LNCaP clone FGC (cell line): ENCODE measurements at places on chromosomes 4 and X.
A peak's percentile ranks its signal among the peaks of the same experiment; 100 is the strongest.

DNA sequence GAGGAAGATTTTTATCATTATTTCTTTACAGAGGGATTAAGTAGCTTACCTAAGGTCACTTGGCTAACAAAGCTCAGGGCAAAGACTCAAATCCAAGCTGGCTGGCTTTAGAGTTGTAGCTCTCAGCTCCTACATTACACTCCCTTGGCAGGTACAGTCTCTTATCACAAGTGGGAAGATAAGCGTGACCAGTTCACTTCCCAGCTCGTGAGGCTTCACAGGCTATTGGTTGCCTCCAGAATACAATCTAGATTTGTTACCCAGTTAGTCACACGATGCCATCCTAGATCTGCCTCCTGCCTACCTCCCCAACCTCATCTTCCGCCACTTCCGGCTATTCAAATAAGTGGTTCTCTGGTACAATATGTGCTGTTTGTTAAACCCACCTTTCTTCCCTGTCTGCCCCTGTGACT is 3.7 kb downstream of the MMRN1 start:
- DNase-seq: peak; percentile 92

GRCh38 chr4:117907646-117908045 is 126.6 kb upstream of the NDST3 start:
- no peak for DNase-seq

- DNase-seq: no peak
Observed at GRCh38 chr4:109912706-109913595, at the start of gene EGF. EGF (plus strand) TSS chr4:109912883; CDS start chr4:109913336, 453 bp downstream.

GRCh38 chr4:97589481-97590196 is 553.6 kb downstream of the STPG2 start:
- DNase-seq: no peak

- DNase-seq: no peak
Observed at GRCh38 chr4:123449780-123450179, 53.2 kb downstream of the SPRY1 start.

- no peak for DNase-seq
Observed at GRCh38 chrX:134782796-134783195, 124.5 kb upstream of the PLAC1 start.

GRCh38 chr4:183468210-183469095 is 24.0 kb downstream of the CDKN2AIP start:
- DNase-seq: no peak

- no peak for DNase-seq
Observed at GRCh38 chr4:69860052-69860451, at the start of gene SULT1E1. SULT1E1 (minus strand) TSS chr4:69860145; CDS start chr4:69857644, 2,501 bp downstream.

- no peak for DNase-seq
Observed at GRCh38 chr4:76620723-76621468, 185.9 kb downstream of the SHROOM3 start.

DNA sequence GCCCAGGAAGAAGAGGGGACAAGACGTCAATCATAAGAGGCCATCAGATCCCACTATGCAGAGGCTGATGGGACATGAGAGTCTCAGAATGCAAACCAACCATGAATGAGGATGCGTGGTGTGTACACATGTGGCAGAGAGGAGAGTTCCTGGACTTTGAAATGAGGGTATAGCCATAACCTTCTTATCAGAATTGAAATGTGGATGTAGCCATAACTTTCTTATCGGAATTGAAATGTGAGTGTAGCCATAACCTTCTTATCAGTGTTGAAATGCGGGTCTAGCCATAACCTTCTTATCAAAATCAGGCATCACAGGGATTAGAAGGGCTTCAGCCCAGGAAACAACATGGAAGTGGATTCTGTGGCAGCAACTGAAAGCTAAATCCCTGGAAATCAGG is 415.5 kb upstream of the FAT1 start:
- no peak for DNase-seq

DNA sequence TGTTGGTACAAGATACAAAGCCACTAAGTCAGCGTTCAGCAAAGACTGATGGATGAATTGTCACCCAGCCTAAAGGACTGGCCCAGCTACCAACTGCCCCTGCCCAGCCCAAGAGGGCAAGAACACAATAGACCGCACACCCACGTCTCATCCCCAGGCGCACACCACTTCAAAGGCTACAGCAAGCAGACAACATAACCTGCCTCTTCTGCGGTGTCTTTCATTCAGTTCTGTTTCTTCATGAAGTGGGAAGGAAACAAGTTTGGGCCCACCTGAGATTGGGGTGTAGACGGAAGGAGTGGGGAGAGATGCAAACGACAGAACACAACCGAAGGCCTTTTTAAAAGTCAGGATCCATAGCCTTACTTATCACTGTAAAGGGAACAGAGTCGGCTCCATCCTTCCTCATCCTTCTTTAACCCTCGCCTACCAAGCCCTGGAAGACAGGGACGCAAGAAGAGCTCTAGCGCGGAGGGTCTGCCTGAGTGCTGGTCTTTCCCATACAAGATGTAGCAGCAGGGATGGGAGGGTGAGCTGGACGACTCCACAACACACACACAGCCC is 691 bp downstream of the SCARB2 start:
- DNase-seq: no peak

DNA sequence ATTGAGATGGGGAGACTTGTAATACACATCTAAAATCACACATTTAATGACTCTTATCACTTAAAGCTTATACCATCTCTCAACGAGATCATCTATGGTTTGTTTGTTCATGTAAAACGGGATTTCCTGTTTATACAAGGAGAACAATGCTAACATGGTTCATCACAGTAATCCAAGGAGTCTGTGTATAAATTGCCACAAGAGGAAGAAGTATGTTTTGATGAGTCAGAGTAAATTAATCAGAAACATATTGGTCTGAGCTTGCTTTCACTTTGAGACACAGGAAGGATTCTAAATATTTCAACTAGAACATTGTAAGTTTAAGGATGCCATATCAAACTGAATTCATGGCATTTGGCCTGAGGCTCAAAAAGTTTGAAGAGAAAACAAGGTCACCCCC is 594.1 kb downstream of the GLUD2 start:
- peak; percentile 42 for DNase-seq

DNA sequence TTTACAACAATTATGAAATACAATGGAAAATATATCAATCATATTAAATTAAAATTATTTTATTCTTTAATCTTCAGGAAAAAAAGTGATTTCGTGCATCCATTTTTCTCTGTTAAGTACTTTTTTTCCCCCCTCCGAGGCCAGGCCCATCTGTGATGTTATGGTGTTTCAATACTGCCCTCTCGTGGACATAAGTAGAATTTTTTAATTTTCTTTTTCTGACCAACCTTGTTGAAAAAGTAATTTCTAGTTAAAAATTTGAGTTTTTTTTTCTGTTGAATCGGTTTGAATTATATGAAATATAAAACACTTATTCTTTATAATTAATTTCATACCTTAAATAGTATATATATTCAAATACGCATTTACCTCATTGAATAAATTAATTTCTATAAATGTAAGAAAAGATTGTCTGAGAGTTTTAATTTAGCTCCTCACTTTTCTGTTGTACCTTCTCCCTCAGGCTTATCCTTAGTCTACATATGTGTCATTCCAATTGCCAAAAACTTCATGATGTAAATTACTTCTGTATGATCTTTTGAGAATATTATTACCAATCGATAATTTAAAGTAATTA is 175.8 kb upstream of the TECRL start:
- DNase-seq: no peak
